ENCODE measurements at places on chromosomes 11 and 22.

GRCh38 chr11:123362941-123363340 is 67.1 kb upstream of the GRAMD1B start:
- DNase-seq, result no peak

DNA sequence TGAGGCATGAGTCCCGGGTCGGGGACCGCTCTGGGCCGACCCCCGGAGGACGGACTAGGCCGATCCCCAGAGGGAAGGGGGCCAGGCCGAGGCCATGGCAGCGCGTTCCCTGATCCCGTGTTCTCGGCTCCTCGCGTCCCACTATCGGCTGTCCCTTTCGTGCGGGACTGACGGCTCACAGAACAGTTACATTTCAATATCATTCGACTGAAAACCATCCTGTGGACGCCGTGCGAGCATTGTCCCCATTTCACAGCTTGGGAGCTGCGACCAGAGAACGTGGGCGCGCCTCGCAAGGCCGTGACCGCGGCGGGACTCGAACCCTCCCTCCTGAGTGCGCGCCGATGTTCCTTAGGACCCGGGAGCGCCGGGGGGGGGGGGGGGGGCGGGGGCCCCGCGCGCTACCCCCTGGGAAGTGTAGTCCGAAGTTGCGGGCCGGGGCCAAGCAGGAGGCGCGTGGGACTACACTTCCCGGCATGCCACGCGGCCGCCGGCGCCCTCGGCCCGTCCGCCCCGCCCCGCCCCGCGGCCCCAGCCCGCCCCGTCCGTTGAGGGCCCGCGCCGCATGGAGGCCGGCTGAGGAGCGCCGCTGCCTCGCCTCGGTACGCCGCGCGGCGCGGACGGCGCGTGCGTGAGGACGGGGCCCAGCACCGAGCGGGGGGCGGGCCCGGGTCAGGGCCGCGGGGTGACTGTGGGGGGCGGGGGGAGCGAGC is at the start of gene TRABD:
TSS of gene TRABD (plus strand) at position 539 of the 713 bp plus-strand sequence. CDS start 7,148 bp downstream, outside the sequence.
- peak; percentile 83 for DNase-seq

GRCh38 chr11:3856856-3857553 is 1.5 kb downstream of the STIM1 start:
- no peak for DNase-seq

DNA sequence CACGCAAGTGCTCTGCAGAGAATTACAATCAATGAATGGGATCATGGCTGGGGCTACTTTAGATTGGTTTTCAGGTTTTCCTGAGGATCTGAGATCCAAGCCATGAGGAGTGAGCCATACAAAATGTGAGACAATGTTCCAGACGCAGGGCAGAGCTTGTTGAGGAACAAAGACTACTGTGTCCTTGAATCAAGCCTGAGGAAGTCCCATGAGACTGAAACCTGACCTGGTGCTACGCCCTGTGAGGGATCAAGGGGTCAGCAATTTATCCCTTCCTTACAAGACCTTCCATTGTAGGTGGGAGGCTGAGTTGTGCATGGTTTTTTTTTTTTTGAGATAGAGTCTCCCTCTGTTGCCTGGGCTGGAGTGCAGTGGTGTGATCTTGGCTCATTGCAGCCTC is 2.1 kb downstream of the INCENP start:
- DNase-seq, result no peak

DNA sequence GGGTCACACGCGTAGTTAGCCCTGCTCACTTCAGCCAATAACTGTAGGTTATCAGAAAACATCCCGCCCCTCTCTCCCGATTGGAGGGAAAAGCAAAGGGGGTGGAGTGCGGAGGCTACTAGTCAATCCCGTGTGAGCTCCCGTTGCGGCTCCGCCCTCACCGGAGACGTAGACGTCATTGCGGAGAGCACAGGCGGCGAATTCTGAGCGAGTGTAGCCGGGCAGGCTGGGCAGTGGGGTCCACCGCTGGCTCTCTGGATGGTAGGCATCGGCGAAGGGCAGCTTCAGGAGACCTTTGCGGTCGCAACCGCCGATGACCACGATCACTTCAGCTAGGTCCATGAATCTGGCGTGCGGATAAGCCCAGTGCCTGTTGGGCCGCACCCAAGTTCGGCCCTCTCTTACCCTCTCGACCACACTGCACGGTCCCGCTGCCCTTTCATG is 4.7 kb downstream of the KLHL35 start:
- DNase-seq, result peak; percentile 63

DNA sequence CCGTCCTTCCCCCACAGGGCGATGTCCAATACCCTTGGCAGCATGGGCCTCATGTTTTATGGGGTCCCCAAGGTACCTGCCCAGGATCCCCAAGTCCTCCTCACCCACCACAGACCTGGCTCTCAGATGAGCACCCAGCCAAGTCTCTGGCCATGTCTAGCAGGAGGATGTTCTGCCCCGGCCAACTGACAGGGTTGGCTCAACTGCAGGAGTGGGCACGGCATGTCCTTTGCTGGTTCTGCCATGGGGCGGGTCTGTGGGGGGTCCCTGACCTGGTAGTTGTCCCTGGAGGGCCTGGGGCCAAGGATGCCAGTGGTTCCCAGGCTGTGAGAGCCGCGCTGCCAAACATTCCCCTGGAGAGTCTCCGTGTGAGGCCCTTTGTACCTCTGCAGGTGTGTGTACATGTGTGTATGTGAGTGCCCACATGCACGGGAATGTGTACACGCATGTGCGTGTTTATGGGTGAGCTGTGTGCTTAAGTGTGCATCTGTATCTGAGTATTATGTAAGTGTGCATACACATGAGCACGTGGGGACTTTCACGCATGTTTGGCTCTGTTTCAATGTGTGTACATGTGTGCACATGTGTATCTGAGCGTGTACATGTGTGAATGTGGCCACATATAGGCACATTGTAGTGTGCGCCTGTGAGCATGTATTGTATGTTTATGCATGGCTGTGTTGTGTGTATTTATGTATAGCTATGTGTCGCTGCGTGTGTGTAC is 85.5 kb downstream of the KCNQ1 start:
- no peak for DNase-seq

- DNase-seq, result no peak
Observed at GRCh38 chr11:113296447-113297205, 17.8 kb upstream of the TTC12 start.

DNA sequence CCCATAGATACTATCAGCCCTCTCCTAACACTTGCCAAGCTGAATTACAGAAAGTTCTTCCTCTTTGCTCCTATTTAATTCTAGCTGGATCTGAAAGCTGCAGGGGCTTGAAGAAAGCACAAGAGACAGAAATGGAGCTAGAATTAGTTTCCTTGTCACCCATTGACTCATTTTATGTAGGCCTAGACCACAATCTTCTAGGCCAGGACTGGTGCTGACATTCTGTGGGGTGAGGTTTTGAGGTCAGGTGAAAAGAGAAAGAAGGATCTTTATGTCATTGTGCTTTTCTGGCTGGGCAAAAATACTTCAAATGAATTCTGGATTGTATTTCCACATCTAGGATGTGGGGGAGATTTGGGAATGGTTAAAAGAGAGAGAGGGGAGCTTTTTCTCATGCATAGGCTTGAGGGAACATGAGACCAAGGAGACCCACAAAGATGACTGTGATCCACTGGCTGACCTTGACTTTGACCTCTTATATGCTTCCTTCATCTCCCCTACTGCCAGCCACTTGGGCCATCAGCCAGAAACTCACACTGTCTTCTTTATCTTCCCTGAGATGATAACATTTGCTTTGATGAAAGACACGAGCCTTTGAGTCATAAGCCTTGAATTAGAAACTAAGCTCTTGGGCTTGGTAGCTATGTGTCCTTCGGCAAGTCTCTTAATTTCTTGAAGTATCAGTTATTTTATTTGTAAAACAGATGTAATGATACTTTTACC is 274.9 kb upstream of the CADM1 start:
- DNase-seq, result no peak

Measured in stimulated activated CD4-positive, alpha-beta T cell treated with anti-CD3 and anti-CD28 coated beads, Interleukin-4, amount 100 ng/mL, for 48 hours (primary cell).